Left renal cortex interstitium (tissue), 4 donors: ENCODE measurements at places on chromosomes 3 and 15.
A peak's percentile ranks its signal among the peaks of the same experiment; 100 is the strongest.

GRCh38 chr15:48132874-48133273, 12.1 kb downstream of the SLC24A5 start:
- no peak for DNase-seq

DNA sequence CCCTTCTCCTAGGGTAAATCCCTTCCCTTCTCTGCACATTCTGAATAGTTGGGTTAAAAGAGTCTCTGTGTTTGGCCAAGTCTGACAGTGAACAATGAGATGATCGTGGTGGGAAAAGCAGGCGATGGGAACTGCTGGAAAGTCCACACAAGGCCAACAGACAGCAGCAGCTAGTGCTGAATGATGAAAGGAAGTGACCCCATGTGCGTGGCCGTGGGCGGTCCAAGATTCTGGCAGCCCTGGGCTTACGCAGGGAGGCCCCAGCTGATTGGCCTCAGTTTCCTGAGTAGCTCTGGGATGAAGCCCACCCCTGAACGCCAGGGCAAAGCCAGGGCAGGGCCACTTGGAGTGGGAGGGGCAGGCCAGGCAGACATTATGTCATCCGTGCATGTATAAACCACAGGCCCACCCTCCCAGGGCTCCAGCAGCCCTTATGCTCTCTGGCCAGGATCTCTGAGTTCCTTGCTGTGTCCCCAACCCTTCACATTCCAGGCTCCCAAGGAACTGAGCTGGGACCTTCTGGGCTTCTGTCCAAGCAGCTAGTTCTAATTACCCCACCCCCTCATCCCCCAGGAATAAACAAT, 57.8 kb downstream of the CDC25A start:
- DNase-seq, result peak; percentile 71

GRCh38 chr15:82003916-82004315, 41.9 kb downstream of the MEX3B start:
- DNase-seq, result no peak

DNA sequence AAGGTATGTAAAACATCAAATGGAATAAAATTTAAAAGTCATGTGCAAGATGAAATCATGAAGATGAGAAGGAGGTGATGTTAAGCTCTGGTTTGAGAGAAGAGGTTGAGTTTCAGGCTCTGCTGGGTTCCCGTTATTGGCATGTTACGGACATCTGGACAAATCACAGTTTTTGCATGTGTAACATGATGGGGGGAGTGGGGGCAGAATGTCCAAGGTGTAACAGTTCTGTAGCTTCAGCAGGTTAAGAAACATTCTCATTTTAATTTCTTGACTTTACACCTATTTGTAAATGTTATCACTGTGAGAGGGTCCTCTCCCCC, 17.2 kb downstream of the TRIM71 start:
- no peak for DNase-seq

GRCh38 chr3:61562042-61562720, 810 bp downstream of the PTPRG start:
- no peak for DNase-seq

DNA sequence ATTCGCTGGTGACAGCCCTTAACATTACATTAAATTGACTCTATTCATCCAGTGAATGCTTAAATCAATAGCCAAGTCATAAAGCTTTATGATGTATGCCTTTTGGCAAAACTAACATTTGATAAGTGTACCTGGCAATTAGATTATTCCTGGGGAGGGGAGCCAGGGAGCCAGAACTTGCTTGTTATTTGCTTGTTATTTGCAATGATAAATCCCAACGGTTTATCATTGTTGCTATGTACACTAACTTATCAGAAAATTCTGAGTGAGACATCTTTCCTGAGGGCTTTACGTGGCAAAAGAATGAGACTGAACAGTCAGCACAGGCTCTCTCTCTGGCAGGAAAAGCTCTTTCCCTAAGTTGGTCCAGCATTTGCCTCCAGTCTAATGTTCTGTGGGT, 35.8 kb upstream of the FBN1 start:
- no peak for DNase-seq

- no peak for DNase-seq
Observed at GRCh38 chr15:33135355-33135781, 59.1 kb downstream of the FMN1 start.

DNA sequence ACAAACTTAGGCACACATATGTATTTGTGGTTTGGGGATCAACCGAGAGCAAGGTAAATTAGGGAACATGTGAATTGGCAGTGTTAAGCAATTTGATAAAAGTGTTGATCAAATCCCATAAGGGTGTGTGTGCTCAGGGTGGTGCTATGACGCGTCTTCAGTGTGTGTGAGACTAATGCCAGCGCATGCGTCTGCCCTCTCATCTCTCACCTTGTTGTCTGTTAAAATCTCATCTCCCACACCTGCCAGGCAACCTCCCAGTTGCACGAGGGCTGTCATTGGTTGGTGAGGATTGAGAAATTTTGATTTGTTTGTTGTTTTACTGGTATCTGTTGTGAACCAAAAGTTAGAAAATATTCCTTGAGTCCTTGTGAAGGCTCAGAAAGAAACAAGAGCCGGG, 137.2 kb upstream of the ICE2 start:
- DNase-seq, result no peak

GRCh38 chr3:184874709-184875644, 63.0 kb downstream of the VPS8 start:
- DNase-seq, result peak; percentile 11

DNA sequence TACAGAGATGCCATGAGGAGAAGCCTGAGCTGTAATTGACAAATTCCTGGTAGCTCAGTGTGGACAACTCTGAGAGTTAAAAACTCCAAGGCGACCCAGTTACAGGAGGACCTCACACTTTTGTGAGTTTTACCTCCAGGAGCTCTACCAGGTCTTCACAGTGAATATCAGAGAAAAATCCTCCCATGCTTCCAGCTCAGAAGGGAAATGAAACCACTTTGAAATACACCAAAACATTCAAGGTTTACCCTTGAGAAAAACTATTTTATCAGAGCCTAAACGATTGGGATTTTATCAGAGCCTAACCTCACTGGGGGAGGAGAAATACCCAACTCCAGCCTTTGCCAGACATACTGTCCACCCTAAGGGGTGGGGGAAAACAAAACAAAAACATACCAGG, 52.4 kb downstream of the MCCC1 start:
- DNase-seq, result no peak

DNA sequence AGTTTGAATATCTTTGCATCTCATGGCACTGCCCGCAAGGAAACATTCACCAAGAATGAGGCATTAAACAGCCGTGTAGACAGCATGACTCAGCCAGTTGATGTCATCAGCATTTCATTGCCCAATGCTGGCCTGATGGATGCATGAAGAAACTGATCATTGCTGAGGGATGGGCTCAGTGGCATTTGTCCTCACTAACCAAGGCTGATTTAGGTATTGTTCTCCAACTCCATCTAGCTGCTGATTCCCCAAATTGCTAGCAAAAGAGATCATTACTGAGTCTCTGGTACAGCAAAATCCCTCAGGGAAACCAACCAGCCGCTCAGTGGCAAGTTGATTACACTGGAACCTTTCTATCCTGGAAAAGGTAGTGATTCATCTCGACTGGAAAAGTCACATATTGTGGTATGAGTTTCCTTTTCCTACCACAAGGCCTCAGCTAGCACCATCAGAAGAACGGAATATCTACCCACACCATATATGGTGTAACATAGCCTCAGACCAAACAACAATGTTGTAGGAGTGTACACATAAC, 186.5 kb upstream of the GAP43 start:
- no peak for DNase-seq

GRCh38 chr3:177196456-177197040, 734 bp downstream of the TBL1XR1 start:
- DNase-seq, result peak; percentile 48

- no peak for DNase-seq
Observed at GRCh38 chr3:52892290-52892624, 5.1 kb downstream of the STIMATE start.

- no peak for DNase-seq
Observed at GRCh38 chr3:159675285-159675684, 313.4 kb upstream of the IL12A start.

- DNase-seq, result no peak
Observed at GRCh38 chr3:9912294-9912935, 4.5 kb upstream of the IL17RC start.

GRCh38 chr15:95059346-95059905, 828.1 kb downstream of the MCTP2 start:
- DNase-seq, result no peak

- DNase-seq, result no peak
Observed at GRCh38 chr3:127417709-127418559, 130.1 kb upstream of the PRR20G start.

DNA sequence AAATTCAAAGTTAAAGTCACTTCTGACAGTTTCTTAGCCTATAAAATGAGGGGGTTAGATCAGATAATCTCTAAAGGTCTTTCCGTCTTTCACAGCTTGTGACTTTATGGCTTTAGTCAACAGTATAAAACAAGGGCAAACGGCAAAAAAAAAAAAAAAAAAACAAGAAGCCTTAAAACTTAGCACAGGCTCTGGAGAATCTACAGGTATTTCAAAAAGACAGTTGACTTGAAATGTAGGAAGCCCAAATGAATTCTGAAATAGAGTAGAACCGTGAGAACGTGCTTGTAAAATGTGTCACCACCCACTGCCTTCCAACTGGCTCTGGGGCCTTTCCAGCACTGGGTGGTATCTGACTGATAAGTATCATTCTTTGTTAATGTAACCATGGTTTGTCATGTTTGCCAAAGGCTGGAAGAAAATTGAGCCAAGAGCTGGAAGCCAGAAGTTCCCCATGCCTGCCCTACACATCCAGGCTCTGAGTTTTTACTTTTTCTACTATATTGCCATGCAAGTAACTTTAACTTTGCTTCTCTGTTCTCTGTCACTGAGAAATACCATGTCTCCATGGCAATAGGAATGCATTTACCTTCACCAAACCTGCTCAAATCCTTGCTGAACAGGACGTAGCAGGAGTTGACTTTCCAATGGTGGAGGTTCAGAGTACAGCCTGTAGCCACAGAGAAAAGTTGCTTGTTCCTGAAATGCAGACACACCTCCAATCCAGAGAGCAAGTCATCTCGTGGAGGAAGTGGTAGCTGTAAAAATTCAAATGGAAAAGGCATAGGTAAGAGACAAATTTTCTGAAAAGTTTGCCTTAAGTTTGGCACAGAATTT, 35.8 kb upstream of the THSD4 start:
- DNase-seq, result no peak

GRCh38 chr3:43148033-43148432, 42.2 kb upstream of the POMGNT2 start:
- DNase-seq, result no peak
